ENCODE measurements at places on chromosomes 7 and 10.
A peak's percentile ranks its signal among the peaks of the same experiment; 100 is the strongest.

DNA sequence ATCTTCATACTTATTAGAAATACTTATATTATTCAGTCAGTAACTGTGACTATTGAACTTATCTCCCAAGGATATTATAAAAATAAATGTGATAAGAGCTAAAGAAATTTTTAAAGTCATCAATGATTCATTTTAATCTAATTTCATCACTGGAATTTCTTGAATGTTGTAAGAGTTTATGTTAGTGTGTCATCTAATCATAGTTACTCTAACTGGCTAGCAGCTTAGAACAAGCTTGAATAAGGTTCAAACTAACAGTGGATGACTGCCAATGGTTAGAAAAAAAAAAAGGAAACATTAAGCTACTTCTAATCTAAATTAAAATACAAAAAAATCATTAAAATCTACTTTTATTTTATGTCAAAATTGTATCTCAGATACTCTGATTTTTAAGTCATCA, 1066.3 kb downstream of the CNTNAP2 start:
- no peak for DNase-seq

- DNase-seq: no peak
Measured at GRCh38 chr7:134028853-134029252, 98.3 kb upstream of the LRGUK start.

GRCh38 chr7:11021468-11021867, 47.8 kb downstream of the PHF14 start:
- no peak for DNase-seq

DNA sequence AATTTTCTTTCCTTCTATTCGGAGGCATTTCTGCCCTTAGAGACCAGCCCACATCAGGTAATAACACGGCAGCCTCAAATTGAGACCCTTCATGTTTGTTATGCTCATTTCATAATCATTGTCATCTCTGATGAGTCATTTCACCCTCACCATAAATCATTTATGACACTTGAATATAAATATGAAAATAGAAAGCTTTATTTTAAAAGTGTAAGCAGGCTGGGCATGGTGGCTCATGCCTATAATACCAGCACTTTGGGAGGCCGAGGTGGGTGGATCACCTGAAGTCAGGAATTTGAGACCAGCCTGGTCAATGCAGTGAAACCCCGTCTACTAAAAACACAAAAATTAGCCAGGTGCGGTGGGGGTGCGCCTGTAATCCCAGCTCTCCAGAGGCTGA, 57.4 kb upstream of the EGFR start:
- no peak for DNase-seq

DNA sequence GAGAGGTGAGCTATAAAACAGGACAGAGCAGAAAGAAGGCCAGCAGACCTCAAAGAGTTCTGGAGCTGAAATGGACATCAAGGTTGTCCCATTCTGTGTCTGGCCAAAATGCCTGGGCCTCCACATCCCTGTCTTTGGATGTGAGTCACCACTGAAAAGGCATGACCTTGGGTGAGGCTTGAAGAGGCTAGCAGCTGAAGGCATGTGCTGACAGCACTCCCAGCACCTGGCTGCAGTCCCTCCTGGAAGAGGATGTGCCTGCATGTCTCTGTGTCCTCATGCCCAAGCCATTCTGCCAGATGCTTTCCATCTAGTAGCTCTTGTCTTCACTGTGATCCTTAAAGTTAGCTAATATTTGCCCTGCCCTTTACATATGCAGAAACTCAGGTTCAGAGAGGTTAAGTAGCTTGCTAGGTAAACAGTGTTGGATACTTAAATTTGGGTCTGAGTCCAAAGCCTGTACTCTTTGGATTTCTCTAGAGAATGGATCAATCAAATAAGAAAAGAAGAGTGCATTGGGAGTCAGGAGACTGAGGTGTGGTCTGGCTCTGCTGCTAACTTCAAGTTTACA, 35.8 kb downstream of the HECW1 start:
- DNase-seq: no peak

GRCh38 chr7:49297958-49298357, 373.6 kb downstream of the CDC14C start:
- DNase-seq: no peak

GRCh38 chr7:44096326-44096881, 7.7 kb upstream of the AEBP1 start:
- DNase-seq: no peak

DNA sequence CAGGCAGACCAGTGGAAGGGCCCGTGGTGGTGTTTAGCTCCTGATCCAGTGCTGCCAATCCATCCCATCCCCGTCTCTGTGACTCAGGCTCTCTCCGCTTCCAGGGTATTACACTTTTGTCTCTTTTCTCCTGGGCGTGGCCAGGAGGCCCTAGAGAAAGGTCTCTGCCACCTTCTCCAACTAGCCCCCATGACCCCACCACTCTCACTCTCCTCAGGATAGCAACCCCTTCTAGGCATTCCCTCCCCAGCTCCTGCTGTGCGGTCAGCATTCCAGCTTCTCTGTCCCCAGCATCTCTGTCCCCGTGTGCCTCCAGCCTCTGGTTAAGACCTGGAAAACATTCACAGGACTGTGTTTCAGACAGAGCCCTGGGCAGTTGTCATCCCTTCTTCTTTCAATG, 36.2 kb upstream of the R3HCC1L start:
- DNase-seq: no peak

GRCh38 chr7:3927446-3928110, 626.5 kb downstream of the SDK1 start:
- DNase-seq: no peak

DNA sequence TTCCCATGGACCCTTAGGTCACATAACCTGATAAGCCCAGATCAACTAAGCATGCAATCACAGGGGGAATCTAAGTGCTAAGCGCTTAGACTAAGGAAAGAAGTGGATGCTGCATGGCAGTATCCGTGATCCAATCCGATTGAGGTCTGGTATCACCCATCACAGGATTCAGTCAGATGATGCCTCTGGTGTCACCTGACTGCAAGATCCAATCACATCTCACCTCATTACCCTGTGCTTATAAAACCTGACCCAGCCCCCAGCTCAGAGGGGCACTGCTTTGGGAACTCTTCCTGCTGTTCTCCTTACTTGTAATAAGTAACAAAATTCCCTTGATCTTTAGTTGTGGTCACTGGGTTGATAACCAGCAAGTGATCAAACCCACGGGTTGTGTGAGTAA, 84.7 kb upstream of the TMEM168 start:
- no peak for DNase-seq

DNA sequence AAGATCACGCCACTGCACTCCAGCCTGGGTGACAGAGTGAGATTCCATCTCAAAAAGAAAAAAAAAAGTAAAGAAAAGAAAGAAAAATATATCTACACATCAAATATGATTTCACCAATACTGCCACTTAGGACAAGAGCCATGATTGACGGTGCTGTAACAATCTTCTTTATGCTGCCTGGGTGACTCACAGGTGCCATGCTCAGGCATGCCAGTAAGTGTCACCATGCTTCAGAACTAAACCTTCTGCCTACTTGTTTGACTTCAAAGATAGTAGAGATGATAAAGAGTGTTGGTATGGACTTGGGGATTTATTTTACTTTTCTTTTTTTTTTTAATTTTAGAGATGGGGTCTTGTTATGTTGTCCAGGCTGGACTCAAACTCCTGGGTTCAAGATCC, 33.6 kb upstream of the DNMBP start:
- DNase-seq: no peak

GRCh38 chr10:100528123-100528886, 1.4 kb downstream of the NDUFB8 start:
- DNase-seq: peak; percentile 53

DNA sequence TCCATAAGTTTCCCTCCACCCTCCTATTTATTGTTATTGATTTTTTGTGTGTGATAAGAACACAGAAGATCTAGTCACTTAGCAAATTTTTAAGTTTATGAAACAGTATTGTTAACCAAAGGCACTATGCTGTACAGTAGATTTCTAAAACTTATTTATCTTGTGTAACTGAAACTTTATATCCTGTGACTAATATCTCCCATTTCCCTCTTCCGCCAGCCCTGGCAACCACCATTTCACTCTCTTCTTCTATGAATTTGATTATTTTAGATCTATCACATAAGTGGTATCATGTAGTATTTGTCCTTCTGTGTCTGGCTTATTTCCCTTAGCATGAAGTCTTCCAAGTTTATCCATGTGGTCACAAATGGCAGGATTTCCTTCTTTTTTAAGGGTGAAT, 144.3 kb upstream of the INHBA start:
- DNase-seq: no peak

DNA sequence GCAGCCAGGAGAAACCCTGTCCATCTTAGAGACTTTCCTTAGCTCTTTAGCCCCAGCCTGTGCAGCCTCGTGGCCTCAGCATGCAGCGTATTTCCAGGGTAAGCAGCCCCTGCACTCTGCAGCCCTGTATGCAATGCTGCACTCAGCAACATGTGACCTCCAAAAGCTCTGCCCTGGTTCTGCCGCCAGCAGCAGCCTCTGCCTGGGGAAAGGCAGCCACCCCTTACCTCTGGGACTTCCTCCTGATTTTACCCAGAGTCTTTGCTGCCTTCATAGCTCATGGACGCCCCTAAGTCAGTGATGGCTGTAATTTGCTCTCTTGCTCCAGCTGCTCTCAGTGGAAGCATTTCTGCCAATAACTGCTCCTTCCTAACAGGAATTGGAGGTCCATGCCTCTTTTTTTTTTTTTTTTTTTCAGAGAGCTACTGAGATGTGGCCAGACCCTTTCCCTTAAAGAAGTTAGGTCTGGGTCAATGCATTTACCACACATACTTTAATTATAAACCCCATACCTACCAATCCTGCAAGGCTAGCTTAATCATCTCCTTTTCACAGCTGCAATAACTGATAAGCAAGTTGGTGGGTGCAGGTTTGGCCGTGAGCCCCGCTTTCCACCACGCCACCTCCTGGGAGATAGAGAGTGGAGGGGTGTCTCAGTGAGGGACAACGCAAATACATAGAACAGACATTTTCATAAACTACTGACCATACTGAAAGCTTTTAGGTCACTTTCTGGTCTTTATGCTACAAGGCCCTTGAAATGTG, 71.7 kb downstream of the RAMP3 start:
- DNase-seq: no peak

DNA sequence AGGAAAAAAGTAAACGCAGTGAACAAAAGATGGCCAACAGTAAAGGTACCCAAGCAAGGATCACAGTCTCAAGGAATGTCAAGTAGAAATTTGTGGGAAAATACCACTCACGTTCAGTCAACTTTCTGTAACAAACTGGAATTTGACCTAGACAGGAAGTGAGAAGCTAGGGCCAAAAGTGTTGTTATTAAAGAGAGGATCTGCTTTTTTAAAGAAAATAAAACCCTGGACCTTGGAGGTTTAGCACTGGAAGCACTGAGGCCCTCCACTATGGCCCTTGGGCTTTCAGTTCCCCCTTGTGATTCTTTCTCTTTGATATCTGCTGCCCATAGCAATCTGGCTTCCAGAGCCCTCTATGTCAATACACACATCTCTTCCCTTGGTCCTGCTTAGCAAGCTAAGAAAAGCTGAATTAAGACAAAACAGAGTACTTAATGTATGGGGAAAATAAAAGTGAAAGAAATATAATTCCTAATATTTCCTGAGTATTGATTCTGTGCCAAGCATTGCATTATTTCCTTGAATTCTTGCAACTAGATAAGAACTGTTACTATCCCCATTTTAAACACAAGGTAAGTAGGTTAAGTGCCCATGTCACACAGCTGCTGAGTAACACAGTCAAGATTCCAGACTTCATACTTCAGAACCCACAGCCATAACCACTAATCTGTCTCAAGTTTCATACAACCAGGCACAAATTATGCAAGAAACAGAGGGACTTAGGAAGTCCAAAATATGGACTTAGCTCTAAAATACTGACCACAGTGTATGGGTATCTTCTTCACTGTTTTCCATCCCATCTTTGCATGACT, 2.6 kb upstream of the ZNF438 start:
- no peak for DNase-seq

DNA sequence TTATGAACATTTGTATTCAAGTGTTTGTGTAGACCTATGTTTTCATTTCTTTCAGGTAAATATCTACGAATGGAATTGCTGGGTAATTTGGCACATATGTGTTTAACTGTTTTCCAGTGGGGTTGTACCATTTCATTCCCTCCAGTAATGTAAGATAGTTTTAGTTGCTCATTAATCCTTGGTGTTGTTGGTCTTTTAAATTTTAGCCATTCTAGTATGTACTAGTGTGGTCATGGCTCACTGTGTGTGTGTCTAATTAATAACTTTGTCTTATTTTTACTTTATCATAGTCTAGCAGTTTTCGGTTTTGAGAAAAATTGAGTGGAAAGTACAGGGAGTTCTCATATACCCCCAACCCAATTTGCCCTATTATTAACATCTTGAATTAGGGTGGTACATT, 278.8 kb downstream of the CAMK1D start:
- DNase-seq: no peak

GRCh38 chr7:50795831-50796230, 13.1 kb upstream of the GRB10 start:
- no peak for DNase-seq

DNA sequence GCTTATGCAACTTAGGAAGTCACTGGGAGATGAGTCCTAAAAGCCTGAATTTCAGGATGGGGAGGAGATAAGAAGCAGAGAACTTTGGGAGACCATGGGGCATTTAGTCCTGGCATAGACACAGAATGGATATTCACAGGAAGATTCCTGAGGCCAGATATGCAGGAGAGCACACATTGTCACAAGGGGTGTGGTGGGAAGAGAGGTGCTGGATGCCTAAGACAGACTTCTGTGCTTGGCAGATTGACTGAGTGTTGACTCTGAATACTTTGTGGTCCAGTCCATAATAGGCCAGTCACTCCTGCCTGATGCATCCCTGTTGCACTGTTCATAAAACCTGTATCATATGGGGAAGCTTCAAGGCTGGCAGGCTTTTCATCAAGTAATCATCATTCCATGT, 18.5 kb downstream of the SRI start:
- no peak for DNase-seq

GRCh38 chr10:9608602-9609001, 1409.1 kb upstream of the CELF2 start:
- DNase-seq: no peak

GRCh38 chr7:156892081-156892800, 742 bp downstream of the LMBR1 start:
- DNase-seq: peak; percentile 44

DNA sequence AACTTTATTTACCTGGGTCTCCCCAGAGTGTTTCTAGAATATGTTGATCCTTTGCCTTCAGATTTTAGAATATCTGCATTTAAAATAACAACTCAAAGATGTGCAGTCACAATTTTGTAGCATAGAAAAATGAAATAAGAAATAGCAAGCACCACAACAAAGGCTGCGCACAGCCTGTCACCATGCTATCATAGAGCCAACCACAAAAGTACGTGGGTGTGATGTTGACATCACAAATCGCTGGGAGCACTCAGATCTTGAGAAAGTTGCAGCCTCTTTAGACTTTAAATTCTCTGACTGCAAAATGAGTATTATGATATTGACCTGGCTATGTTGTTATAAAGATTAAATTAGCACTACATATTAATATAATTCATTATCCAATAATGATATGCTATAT, 177.9 kb downstream of the TNS3 start:
- no peak for DNase-seq

DNA sequence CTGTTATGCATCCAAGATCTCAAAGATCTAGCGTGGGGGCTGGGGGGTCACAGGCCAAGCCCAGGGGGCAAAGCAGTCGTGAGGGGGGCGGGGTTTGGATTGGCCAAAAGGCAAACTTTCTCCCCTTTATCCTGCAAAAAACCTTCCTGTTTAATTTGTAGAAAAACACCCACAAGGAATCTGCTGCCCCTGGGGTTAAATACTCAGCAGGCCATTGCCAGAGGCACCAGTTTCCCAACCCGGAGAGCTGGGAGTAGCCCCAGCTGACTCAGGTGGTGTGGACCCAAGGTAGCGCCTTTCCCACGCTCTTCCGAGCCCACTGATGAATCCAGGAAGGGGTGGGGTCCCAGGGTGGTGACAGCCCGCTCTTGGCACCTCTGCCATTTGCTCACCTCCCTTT, 21.4 kb downstream of the KCP start:
- DNase-seq: no peak

Data from T-helper 1 cell (primary cell).